ENCODE measurements at places on chromosomes 1 and 21. TPM values are rescaled to one million over a fixed set of nuclear protein-coding genes. Genes with fewer than 3 reads are reported as not detected.
A peak's percentile ranks its signal among the peaks of the same experiment; 100 is the strongest.

- DNase-seq, result no peak
- H3K27me3 ChIP-seq, result no peaks in the 10 kb centered on the region
- no peak overlapping the region for H3K27ac ChIP-seq
- no peak overlapping the region for H3K4me3 ChIP-seq
- H3K36me3 ChIP-seq, result no peaks in the 10 kb centered on the region
- H3K4me1 ChIP-seq, result no peaks in the 10 kb centered on the region
Observed at GRCh38 chr21:34333121-34333739, 30.6 kb upstream of the KCNE2 start.

DNA sequence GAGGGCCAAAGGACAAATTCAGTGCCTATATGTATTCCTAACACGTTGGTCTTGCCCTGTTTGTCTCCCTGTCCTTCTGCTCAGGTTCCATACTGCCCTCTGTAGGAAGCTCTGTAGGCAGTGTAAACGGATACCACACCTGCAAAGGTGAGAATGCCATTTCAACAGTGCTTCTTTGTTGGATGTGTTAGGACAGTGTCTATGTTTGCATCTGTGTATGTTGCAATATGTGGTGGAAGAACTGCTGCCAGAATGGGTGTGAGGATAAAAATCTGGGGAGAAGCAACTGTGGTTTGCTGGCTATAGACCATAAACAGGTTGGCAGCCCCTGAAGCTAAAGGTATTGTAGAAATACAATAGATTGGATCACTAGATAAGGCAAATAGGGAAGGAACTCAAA, 113.1 kb upstream of the BMP8A start:
- peaks cover 5% of the 10 kb centered on the region for H3K4me1 ChIP-seq
- DNase-seq, result peak; percentile 73
- no peaks in the 10 kb centered on the region for H3K27me3 ChIP-seq
- no peaks in the 10 kb centered on the region for H3K36me3 ChIP-seq

DNA sequence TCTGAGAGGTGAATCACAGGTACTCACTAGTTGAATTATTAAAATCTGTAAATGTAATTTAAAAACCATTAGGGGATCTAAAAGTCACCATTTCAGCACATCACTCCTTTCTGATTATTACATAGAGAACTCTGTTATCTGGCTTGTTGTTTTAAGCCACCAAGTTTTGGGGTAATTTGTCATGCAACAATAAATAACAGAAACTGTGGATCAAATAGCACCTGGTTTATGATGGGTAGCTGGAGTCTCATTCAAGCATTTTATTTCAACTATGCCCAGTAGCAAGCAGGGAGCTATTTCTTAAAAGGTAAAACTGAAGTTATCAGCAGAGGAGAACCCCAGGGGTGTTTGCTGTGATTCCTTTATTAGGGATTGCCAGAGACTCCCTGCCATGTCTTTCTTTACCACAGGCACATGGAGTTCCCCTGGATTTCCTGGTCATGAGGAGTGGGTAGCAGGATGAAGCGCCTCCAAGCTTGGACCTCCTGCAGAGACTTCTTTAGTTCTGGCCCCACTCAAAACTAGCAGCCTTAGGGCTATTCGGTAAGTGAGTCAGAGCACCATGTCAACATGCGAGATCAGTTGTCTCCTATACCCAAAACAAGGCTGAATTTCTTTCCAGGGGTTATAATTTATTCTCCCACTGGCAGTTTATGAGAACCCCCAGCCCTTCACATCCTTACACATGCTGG, 179.2 kb downstream of the GIPC2 start:
- H3K4me1 ChIP-seq, result 0 out of 2 replicates have a peak, but pooled peaks cover 3% of the 10 kb centered on the region
- no peak overlapping the region for H3K27ac ChIP-seq
- no peaks in the 10 kb centered on the region for H3K27me3 ChIP-seq
- DNase-seq, result no peak
- H3K4me3 ChIP-seq, result no peak overlapping the region

- H3K27me3 ChIP-seq, result no peaks in the 10 kb centered on the region
- no peak overlapping the region for H3K27ac ChIP-seq
- H3K4me1 ChIP-seq, result peaks cover 4% of the 10 kb centered on the region
- H3K36me3 ChIP-seq, result no peaks in the 10 kb centered on the region
- H3K4me3 ChIP-seq, result no peak overlapping the region
Observed at GRCh38 chr1:14474856-14475255, 123.6 kb upstream of the KAZN start.

- no peaks in the 10 kb centered on the region for H3K36me3 ChIP-seq
- H3K4me3 ChIP-seq, result no peak overlapping the region
- no peaks in the 10 kb centered on the region for H3K4me1 ChIP-seq
- no peak overlapping the region for H3K27ac ChIP-seq
- DNase-seq, result no peak
Observed at GRCh38 chr1:160474392-160475242, 48.4 kb downstream of the SLAMF6 start.

Gene ZNF697
- 3.1 TPM for total RNA-seq

Gene PDC
- total RNA-seq, result not detected

Gene LIX1L
- 1.1 TPM for total RNA-seq

Gene NDC1
- total RNA-seq, result 29.6 TPM

Gene ATAD3C
- 0.84 TPM for total RNA-seq

Gene HORMAD1
- total RNA-seq, result not detected
